Activated T-cell treated with anti-CD3 and anti-CD28 coated beads, Interleukin-2, amount 50 U/mL, for 4 hours (primary cell): ENCODE measurements at places on chromosomes 6 and 20. TPM values are rescaled to one million over a fixed set of nuclear protein-coding genes. Genes with fewer than 3 reads are reported as not detected.
A peak's percentile ranks its signal among the peaks of the same experiment; 100 is the strongest.

Gene MCUR1
- 47.1 TPM for total RNA-seq

Gene RIMS1
- not detected for total RNA-seq

Gene ECT2L
- not detected for total RNA-seq

Gene LRRC1
- total RNA-seq, result 0.79 TPM

Gene VARS1
- total RNA-seq, result 231 TPM

GRCh38 chr6:39901116-39901655, 33.1 kb downstream of the MOCS1 start:
- DNase-seq, result no peak

DNA sequence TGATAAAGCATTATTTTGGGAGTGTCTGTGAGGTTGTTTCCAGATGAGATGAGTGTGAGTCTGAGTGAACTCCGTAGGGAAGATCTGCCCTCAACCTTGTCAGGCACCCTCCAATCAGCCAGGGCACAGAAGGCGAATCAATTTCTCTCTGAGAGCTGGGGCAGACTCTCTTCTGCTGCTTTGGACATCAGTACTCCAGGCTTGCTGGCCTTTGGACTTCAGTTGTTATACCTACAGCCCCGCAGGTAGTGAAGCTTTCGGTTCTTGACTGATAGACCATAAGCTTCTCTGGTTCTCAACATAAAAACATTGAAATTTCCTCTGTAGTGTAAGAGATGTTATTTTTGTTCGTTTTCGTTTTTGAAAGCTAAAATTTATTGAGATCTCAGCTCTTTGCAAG, 71.4 kb downstream of the MAFB start:
- DNase-seq, result no peak

DNA sequence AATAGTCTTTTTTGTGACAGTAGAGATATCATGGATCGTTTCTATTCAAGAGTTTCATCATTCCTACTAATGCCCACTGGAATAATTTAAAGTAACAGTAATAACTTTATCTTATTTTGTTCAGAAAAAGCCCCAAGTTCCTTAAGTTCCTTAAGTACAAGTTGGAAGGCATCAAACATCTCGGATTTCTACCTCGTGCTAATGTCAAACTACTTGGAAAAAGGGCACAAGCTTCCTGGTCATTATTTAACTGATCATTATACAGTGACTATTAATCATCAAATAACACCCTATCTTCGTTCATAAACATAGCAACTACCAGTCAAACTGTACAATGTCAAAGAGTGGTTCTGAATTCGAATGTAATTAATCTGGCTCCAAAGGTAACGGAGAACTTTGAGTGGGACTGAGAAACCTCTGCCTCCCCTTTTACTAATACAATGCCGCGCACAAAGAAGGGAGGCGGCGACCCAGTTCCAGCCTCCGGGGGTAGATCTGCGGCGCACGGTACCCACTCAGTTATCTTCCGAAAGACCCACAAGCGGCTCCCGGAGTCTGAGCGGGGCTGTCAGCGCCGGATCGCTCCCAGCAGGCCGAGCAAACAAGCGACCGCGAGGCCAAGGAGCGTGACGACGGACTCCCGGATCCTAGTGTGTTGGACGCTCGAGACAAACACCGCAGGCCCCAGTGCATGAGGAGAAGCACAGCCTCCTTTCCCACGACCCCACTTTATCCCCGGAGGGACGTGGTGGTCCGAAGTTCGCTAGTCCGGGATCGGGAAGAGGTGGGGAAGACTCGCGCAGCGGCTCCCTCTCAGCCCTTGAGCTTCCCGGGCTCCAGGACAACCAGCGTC, 716 bp downstream of the SHPRH start:
- DNase-seq, result peak; percentile 31

- no peak for DNase-seq
Measured at GRCh38 chr6:11744753-11745152, 33.9 kb downstream of the ADTRP start.

DNA sequence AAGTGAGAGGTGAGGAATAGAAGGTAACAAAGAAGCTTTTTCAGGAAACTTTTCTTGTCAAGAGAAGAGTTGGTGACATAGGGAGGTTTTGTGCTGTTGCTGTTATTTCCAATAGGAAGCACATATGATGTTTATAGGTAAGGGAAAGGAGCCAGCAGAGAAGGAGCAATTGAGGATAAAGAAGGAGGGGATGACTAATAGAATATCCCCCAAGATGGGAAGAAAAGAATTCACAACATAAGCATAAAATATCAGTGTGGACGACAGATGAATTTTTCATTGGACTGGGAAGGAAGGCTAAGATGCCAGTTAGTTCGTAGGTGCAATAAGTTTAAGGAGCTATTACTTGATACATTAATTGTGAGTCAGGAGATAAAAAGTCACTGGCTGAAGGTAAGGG, 8.5 kb upstream of the BEND6 start:
- DNase-seq, result no peak

GRCh38 chr20:22555791-22556564, 28.4 kb downstream of the FOXA2 start:
- no peak for DNase-seq

- no peak for DNase-seq
Measured at GRCh38 chr6:89172131-89172530, 26.3 kb downstream of the PM20D2 start.
